ENCODE measurements at places on chromosomes 4 and X. TPM values are rescaled to one million over a fixed set of nuclear protein-coding genes. Genes with fewer than 3 reads are reported as not detected.

The SPACA5 gene
- total RNA-seq = not detected

The GLUD2 gene
- 1.5 TPM for total RNA-seq

The SFRP2 gene
- total RNA-seq = 71.2 TPM

The SPANXB1 gene
- total RNA-seq = not detected

DNA sequence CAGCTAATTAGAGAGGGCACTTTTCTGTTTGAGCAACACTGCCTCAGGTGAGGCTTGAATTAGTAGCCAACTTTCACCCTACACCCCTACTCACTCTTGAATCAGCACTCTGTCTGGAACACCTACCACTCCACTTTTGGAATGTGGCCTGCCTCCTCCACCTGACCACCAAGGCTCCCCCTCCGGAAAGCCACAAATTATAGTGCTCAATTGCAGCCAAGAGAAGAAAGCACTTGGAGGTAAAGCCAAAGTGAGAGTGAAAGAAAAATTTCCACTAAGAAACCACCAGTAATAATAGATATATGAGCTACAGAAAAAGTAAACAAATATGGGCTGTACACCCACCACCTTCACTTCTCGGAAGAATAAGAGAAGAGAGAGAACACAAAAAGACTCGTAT, 41.1 kb downstream of the PPP3CA start:
- no peak for DNase-seq

DNA sequence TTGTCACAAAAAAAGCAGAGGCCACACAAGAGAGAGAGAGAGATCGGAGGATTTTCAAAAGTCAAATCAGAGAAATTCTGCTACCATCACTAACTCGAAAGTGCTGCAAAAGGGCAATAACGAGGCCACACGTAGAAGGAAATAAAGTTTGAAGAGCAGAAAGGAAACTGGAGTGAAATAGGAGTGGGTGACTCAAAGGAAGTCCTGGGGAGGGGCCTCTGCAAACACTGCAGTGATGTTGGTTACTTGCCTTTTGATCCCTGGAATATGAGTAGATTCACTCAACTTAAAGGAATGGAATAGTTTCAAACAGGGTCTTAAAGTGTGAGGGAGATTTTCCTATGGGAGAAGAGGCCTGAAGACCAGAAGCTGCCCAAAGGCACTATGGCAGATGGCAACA, 663.4 kb upstream of the LCORL start:
- no peak for DNase-seq

- no peak for DNase-seq
These were observed 487.8 kb downstream of the BCOR start for GRCh38 chrX:39609941-39610340.

All from uterus (tissue), 4 donors.